Uterus (tissue), 4 donors: ENCODE measurements at places on chromosomes 6 and 20. TPM values are rescaled to one million over a fixed set of nuclear protein-coding genes. Genes with fewer than 3 reads are reported as not detected.

The WFDC12 gene
- total RNA-seq = not detected

The HLA-DPB1 gene
- 44.1 TPM for total RNA-seq

The C4B gene
- 97.5 TPM for total RNA-seq

GRCh38 chr6:74851596-74851995 is 354.3 kb downstream of the COL12A1 start:
- H3K36me3 ChIP-seq = no peaks in the 10 kb centered on the region
- DNase-seq = no peak
- no peak overlapping the region for H3K4me3 ChIP-seq

DNA sequence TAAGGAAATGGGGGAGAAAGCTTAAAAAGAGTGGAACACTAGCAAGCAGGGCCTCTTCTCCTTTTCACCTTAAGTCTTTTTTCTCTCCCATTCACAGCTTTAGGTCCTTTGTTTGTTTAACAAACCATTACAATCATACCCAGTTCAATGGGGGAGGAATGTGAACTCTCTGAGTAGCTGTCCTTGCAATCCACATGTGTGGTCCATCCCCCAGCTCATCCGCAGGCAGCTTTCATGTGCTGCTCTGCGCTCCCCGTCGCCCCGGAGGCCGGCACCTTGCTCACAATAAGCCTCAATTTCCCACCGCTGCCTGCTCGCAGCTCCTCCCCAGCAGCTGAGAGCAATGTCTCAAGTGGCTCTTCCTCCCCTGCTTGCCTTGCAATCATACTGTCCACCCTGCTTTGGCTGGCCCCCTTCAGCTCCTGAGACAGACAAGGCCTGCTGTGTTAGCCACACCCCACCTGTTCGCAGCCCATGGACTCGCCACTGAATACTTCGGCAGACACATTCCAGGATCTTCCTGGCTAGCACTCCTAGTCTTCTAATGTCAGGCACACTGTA is 49.1 kb downstream of the PLAGL1 start:
- H3K27me3 ChIP-seq = no peaks in the 10 kb centered on the region
- no peaks in the 10 kb centered on the region for H3K4me1 ChIP-seq
- H3K27ac ChIP-seq = no peak overlapping the region
